ENCODE measurements at places on chromosomes 2 and 18.

DNA sequence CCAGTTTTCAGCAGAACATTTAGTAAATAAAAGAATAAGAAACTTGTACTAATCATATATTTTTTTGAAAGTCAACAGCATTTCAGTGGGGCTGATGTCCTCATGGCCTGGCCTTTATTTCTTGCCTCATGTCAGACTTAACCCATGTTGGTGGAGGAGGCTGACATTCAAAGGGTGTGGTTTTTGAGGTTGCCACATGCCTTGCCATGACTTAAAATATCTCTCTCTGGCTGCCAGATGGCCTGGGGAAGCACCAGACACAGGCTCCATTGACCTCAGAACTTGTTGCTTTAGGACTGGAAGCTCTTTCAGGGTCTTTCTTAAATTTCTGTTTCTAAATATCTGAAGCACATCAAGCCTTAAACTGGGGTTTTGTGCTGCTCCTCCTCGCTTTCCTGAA, 32.5 kb upstream of the CD28 start:
- peaks cover 9% of the 10 kb centered on the region for H3K36me3 ChIP-seq
- H3K4me1 ChIP-seq = peaks cover 47% of the 10 kb centered on the region
- H3K27me3 ChIP-seq = no peaks in the 10 kb centered on the region

GRCh38 chr2:95260028-95261023, 13.9 kb upstream of the PROM2 start:
- no peaks in the 10 kb centered on the region for H3K36me3 ChIP-seq
- H3K27me3 ChIP-seq = no peaks in the 10 kb centered on the region
- H3K27ac ChIP-seq = no peak overlapping the region
- no peak for DNase-seq

DNA sequence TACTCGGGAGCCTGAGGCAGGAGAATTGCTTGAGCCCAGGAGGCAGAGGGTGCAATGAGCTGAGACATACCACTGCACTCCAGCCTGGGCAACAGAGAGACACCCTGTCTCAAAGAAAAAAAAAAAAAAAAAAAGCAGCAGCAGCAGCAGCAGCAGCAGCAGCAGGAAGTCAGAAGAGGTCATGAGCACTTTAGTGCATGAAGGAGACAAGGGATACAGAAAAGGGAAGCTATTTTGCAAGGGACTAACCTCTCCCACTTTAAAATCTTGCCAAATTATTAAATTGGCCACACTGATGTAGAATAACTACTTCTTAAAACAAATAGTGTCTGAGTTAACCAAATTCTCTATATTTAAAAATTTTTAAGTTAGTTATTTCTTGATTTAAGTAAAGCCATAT, 113.4 kb upstream of the PDE1A start:
- no peak overlapping the region for H3K27ac ChIP-seq
- no peaks in the 10 kb centered on the region for H3K4me1 ChIP-seq
- no peaks in the 10 kb centered on the region for H3K36me3 ChIP-seq
- no peak for DNase-seq

GRCh38 chr2:122239440-122239839, 484.0 kb downstream of the TSN start:
- H3K4me1 ChIP-seq = no peaks in the 10 kb centered on the region
- DNase-seq = no peak
- H3K4me3 ChIP-seq = no peak overlapping the region
- no peaks in the 10 kb centered on the region for H3K36me3 ChIP-seq

DNA sequence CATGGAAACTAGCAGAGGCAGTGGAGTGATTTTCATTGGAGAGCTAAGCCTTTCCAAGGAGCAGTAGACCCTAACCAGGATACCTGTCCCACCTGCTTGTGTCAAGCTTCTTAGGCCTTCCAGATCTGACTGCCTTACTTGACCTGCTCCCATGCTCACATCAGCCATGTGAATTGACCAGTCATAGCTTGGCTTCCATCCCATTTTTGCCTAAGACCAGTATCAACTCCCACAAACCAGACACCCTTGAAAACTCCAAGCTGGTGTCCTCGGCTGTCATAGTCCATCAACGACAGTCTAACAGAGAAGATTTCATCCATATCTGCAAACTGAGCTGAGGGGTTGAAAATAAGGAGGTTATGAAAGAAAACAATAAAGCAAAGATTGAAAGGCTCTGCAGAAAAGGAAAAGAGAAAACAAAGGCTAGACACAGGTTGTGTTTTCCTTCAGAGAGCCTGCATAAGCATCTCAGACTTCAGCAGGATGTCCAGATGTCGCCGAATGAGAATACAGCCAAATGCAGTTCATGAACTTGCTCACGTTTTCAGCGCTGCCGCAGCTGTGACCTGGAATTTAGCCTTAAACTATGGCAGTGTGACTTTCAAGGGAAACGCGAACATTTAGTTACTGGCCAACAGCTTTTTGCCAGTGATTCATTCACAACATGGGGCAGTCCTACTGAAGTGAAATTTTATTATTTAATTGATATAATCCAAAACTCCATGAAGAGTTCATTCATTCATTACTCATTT, 868.1 kb upstream of the ID2 start:
- peaks cover 7% of the 10 kb centered on the region for H3K36me3 ChIP-seq
- no peak for DNase-seq
- H3K27ac ChIP-seq = no peak overlapping the region
- H3K4me3 ChIP-seq = no peak overlapping the region
- H3K4me1 ChIP-seq = peaks cover 21% of the 10 kb centered on the region

- H3K4me1 ChIP-seq = no peaks in the 10 kb centered on the region
- no peak overlapping the region for H3K27ac ChIP-seq
- no peaks in the 10 kb centered on the region for H3K36me3 ChIP-seq
- DNase-seq = no peak
- no peak overlapping the region for H3K4me3 ChIP-seq
These were observed 15.0 kb upstream of the SPOPL start for GRCh38 chr2:138486363-138487198.

- H3K27me3 ChIP-seq = no peaks in the 10 kb centered on the region
- H3K27ac ChIP-seq = no peak overlapping the region
- no peak overlapping the region for H3K4me3 ChIP-seq
- H3K36me3 ChIP-seq = peaks cover 3% of the 10 kb centered on the region
- H3K4me1 ChIP-seq = peaks cover 2% of the 10 kb centered on the region
These were observed 125.7 kb upstream of the EPAS1 start for GRCh38 chr2:46171411-46171953.

GRCh38 chr2:150466741-150467620, 20.5 kb downstream of the RND3 start:
- DNase-seq = no peak
- H3K27me3 ChIP-seq = no peaks in the 10 kb centered on the region
- no peak overlapping the region for H3K27ac ChIP-seq
- no peak overlapping the region for H3K4me3 ChIP-seq

GRCh38 chr2:153967248-153967973, 95.7 kb downstream of the GALNT13 start:
- no peaks in the 10 kb centered on the region for H3K4me1 ChIP-seq
- no peak overlapping the region for H3K4me3 ChIP-seq
- no peak overlapping the region for H3K27ac ChIP-seq
- no peaks in the 10 kb centered on the region for H3K36me3 ChIP-seq
- no peak for DNase-seq
- no peaks in the 10 kb centered on the region for H3K27me3 ChIP-seq

GRCh38 chr18:79167526-79168190, 98.5 kb downstream of the ATP9B start:
- no peaks in the 10 kb centered on the region for H3K4me1 ChIP-seq
- no peak overlapping the region for H3K27ac ChIP-seq
- no peak for DNase-seq
- peaks cover 4% of the 10 kb centered on the region for H3K36me3 ChIP-seq

DNA sequence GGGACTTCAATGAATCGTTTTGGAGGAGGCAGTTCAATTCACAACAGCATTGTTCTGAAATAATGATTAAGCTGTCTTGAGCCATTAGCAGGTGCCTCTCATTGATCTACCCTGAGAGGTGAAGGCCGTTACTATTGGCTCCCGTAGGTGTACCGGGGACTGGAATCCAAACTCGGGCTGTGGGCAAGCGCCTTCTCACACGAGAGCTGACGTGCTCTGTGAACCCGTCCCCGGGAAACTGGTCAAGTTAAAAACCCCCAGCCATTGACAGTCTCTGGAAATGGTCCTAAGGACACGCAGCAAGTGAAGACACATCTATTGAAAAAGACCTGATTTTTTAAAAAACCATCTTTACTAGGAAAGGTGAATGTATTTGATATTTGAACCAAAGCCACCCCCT, 8.1 kb upstream of the NFATC1 start:
- H3K36me3 ChIP-seq = no peaks in the 10 kb centered on the region
- DNase-seq = no peak
- peaks cover 34% of the 10 kb centered on the region for H3K27me3 ChIP-seq
- no peak overlapping the region for H3K4me3 ChIP-seq
- H3K4me1 ChIP-seq = peaks cover 4% of the 10 kb centered on the region

- no peak overlapping the region for H3K27ac ChIP-seq
- H3K4me1 ChIP-seq = no peaks in the 10 kb centered on the region
- H3K36me3 ChIP-seq = no peaks in the 10 kb centered on the region
- DNase-seq = no peak
- H3K4me3 ChIP-seq = no peak overlapping the region
These were observed 104.5 kb downstream of the PTGR3 start for GRCh38 chr18:75104483-75104882.

GRCh38 chr2:230903231-230904150, 21.6 kb downstream of the GPR55 start:
- peaks cover 35% of the 10 kb centered on the region for H3K27me3 ChIP-seq
- DNase-seq = no peak
- no peak overlapping the region for H3K4me3 ChIP-seq
- H3K27ac ChIP-seq = no peak overlapping the region
- H3K4me1 ChIP-seq = peaks cover 38% of the 10 kb centered on the region

GRCh38 chr2:168814046-168814445, 11.6 kb downstream of the NOSTRIN start:
- H3K4me3 ChIP-seq = no peak overlapping the region
- no peak overlapping the region for H3K27ac ChIP-seq
- H3K36me3 ChIP-seq = no peaks in the 10 kb centered on the region
- no peak for DNase-seq
- H3K4me1 ChIP-seq = no peaks in the 10 kb centered on the region
- H3K27me3 ChIP-seq = peaks cover 19% of the 10 kb centered on the region

DNA sequence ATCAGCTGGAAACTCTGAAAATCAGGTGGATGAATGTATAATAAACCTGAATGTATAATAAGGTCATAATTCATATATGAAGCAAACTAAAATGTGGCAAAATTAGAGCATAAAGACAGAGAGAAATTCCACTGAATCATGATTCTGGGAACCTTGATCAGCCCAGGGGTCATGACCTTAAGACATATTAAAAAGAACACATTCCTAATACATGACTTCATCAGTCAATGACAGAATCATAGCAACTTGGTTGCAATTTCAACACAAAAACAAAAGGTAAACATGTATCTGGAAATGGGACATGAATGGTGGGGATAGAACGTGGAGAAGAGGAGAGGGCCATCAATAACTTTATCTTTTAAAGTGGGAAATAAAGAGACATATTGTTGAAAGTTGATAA, 17.6 kb downstream of the AFF3 start:
- H3K4me3 ChIP-seq = no peak overlapping the region
- DNase-seq = no peak
- H3K27ac ChIP-seq = no peak overlapping the region
- H3K27me3 ChIP-seq = peaks cover 3% of the 10 kb centered on the region
- no peaks in the 10 kb centered on the region for H3K36me3 ChIP-seq
- H3K4me1 ChIP-seq = no peaks in the 10 kb centered on the region

- H3K27ac ChIP-seq = no peak overlapping the region
- no peaks in the 10 kb centered on the region for H3K36me3 ChIP-seq
- H3K4me3 ChIP-seq = no peak overlapping the region
- no peaks in the 10 kb centered on the region for H3K4me1 ChIP-seq
- no peak for DNase-seq
These were observed 53.3 kb downstream of the NEDD4L start for GRCh38 chr18:58097121-58097906.

- peaks cover 6% of the 10 kb centered on the region for H3K27me3 ChIP-seq
- H3K4me3 ChIP-seq = no peak overlapping the region
- no peak for DNase-seq
- no peak overlapping the region for H3K27ac ChIP-seq
- no peaks in the 10 kb centered on the region for H3K36me3 ChIP-seq
These were observed 3.3 kb downstream of the CIB4 start for GRCh38 chr2:26637811-26638310.

DNA sequence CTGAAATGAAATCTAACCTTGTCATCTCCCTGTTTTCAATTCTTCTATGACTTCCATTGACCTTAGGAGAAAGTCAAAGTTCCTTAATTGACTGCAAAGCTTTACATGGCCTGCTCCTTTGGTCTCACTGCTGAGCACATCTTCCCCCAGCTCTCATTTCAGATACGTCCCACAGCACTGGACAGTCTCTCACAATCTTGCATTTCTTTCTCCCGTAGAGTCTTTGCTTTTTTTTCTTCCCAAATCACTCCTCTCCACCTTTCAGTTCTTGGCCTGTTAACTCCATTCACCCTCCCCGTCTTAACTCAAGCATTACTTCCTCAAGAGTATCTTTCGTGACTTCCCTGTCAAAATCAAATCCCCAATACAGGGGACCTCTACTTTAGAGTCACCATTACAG, 67.2 kb downstream of the DDX1 start:
- no peak overlapping the region for H3K4me3 ChIP-seq
- H3K36me3 ChIP-seq = no peaks in the 10 kb centered on the region
- no peaks in the 10 kb centered on the region for H3K27me3 ChIP-seq
- H3K27ac ChIP-seq = no peak overlapping the region
- H3K4me1 ChIP-seq = no peaks in the 10 kb centered on the region

GRCh38 chr2:54519841-54520459, 63.8 kb downstream of the SPTBN1 start:
- H3K4me1 ChIP-seq = peaks cover 19% of the 10 kb centered on the region
- DNase-seq = no peak

GRCh38 chr2:106129150-106129549, 65.0 kb downstream of the UXS1 start:
- peaks cover 41% of the 10 kb centered on the region for H3K36me3 ChIP-seq
- no peaks in the 10 kb centered on the region for H3K27me3 ChIP-seq
- DNase-seq = no peak
- H3K4me1 ChIP-seq = peaks cover 25% of the 10 kb centered on the region
